ENCODE measurements at places on chromosomes 5 and 9.

DNA sequence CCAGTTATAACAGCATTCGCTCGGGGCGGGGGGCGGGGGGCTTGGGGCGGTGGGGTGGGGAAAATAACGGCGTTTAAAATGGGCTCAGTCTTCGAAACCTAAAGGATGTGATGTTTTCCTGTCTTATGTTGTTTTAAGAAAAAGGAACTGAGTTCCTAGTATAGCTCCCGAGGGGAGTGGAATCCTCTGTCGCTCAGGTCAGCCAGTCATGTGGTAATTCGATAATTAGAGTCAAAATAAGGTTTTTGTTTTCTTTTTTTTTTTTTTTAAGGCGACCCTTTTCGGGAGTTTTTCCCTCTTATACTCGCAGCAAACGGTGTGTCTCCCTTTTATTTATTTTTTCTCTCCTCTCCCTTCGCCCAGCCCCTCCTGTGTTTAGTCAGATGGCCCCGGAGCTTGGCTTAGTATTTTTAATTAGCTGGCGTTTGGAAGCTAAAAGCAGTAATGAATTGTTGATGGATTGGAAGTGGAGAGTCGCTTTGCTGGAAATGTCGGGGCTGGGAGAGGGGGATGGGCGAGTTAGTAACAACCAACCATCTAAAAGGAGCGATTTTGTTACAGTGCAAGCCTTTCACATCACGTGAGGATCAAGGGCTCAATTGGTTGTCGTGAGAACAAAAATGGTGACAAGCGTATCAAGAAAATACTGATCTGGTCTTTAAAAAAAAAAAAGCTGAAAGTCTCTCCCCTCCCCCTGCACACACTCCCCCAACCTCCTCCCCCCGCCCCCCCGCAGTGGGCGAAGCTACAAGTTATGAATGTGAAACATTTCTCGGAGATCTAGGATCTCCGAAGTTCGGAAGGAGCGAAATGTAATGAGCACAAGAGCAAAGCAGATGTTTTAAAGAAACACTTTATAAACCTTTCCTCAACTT lies 714 bp upstream of the ZNF608 start:
- peak; percentile 94 for DNase-seq

- DNase-seq: no peak
Measured at GRCh38 chr5:100913298-100913697, 10.2 kb upstream of the ST8SIA4 start.

GRCh38 chr9:110821064-110821463 lies 152.5 kb downstream of the MUSK start:
- no peak for DNase-seq

GRCh38 chr5:172380301-172380986 lies 73.9 kb downstream of the SH3PXD2B start:
- DNase-seq: peak; percentile 48
